ENCODE measurements at places on chromosomes 6 and 20. TPM values are rescaled to one million over a fixed set of nuclear protein-coding genes. Genes with fewer than 3 reads are reported as not detected.

Gene VGLL2
- total RNA-seq, result not detected

Gene PYGB
- 94.6 TPM for total RNA-seq

Gene WFDC12
- not detected for total RNA-seq

Gene SLA2
- 1.6 TPM for total RNA-seq

Gene OLIG3
- not detected for total RNA-seq
